Tongue (tissue), 3 donors: ENCODE measurements at places on chromosomes 13 and 19. TPM values are rescaled to one million over a fixed set of nuclear protein-coding genes. Genes with fewer than 3 reads are reported as not detected.

- no peak for DNase-seq
These were observed 888 bp downstream of the GPR18 start for GRCh38 chr13:99257291-99257690.

DNA sequence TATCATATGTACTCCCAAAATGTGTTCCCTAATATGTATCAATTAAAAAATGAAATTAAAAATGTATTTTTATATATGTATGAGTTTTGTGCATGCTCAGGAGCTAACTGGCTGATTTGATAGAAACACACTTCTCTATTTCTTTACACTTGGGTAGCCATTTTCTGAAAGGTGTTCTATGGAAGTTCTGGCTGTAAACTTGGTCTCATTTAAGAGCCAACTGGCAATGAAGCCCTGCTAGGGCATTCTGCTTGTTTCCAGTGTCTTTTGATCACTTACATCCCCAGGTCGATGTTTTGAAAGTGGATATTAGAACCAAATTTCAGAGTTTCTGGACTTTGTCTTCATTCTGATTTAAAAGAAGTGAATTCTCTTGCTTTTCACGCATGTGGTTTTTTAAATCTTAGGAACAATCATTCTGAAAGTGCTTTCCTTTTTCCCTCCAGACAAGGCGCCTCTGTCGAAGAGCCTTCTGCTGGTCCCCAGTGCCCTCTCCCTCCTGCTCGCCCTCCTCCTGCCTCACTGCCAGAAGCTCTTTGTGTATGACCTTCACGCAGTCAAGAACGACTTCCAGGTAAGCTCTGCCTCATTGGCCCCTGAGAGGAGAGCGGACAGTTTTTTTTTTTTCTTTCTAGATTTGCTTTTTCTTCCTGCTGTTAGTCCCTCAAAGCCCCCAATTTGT is 20.1 kb downstream of the GPR18 start:
- DNase-seq = no peak

DNA sequence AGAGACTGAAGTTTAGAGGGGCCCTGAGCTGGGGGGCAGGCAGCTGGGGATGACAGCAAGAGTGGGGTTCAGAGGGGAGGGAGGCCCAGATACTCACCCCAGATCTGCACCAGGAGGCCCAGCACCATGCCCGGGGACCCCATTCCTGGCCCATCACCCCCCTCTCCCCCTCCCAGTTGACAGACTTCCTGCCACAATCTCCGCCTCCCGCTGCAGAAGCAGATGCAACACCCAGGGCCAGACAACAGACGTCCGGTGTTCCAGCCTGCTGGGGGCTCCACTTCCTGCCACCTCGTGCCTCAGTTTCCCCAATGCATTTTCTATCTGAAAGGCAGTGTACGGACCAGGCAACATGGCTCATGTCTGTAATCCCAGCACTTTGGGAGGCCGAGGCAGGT is at the start of gene TMIGD2:
Gene TMIGD2 (minus strand): TSS at position 147 of the 398 bp plus-strand sequence. CDS start 4 bp downstream, at position 143.
- DNase-seq = no peak

DNA sequence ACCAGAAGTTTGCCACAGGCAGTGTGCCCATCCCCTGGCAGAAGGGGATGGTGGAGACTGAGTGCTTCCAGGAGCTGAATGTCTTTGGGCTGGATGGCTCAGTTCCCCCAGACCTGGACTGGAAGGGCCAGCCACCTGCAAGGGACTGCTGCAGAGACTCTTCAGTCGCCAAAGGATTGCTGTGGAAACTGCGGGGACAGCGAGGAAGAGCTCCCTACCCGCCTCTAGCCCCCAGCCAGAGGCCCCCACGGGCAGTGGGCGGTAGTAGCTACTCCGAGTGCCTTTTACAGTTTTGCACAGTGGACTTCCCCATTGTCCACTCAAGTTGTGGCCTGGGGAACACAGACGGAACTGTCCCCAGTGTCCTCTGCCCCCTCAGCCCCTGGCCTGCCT is 138.5 kb downstream of the ZDHHC20 start:
- no peak for DNase-seq

GRCh38 chr13:97127842-97128241 is 94.3 kb upstream of the MBNL2 start:
- DNase-seq = no peak

GRCh38 chr13:107331359-107331758 is 763.4 kb upstream of the ARGLU1 start:
- DNase-seq = no peak

DNA sequence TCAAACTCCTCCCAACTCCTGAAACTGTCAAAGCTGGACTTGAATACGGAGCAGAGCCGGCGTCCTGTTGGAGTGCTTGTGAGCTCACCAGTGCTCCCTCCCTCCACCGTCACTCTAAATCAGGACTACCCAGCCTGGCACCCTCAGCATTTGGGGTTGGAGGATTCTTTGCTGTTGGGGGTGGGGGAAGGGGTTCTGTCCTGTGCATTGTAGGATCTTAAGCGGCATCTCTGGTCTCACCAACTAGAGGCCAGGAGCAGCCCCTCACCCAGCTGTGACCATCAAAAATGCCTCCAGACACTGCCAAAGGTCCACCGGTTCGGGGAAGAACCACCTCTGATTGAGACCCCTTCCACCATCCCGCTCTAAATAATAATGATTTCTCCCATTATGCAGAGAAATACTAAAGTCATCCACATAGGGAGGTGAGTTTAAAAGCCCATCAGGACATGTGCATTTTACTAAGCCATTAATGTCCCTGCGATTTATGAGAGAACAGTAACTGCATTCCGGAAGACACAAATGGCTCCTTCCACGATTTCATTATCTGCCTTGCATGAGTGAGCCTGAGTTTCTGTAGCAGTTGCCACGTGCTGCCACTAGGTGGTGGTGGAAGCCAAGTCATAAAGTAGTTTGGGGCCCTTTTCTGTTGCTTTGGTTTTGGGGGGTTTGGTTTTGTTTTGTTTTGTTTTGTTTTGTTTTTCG is 16.1 kb upstream of the USP29 start:
- DNase-seq = peak; percentile 90

DNA sequence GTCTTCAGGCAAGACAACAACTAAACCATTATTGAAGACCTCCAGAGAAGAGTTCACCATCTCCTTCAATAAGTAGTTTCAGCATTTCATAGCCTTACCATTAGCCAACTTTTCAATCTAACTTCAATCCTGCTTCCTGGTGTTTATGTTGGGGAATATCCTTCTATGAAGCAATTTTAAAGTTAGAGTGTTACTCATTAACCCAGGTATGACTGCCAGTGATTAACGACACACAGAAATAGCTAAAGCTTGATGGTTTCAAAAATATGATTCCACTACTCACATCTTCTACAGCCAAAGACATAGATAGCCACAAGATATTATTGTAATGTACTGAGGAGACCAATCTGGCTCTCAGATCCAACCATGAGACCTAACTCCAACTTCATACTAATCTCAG is 403.2 kb downstream of the EFNB2 start:
- no peak for DNase-seq

DNA sequence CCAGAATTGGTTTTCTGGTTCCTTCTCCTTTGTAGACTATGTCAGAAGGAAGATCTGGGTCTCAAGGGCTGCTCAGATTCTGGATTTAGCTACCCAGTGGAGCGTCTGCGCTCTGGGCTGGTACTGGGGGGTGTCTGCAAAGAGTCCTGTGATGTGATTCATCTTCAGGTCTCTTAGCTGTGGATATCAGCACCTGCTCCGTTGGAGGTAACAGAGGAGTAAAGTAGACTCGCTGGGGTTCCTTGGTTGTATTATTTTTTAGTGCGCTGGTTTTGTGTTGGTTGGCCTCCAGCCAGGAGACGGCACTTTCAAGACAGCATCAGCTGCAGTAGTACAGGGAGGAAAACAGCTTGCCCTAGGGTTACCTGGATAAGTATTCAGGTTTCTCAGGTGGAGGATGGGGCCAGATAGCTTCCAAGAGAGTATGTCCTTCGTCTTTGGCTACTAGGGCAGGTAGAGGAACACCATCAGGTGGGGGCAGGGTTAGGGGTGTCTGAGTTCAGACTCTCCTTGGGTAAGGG is 10.4 kb upstream of the KLK15 start:
- DNase-seq = no peak

- DNase-seq = no peak
These were observed 16.2 kb upstream of the ZNF544 start for GRCh38 chr19:58212336-58213074.

GRCh38 chr13:42106998-42107397 is 58.5 kb downstream of the DGKH start:
- no peak for DNase-seq

- peak; percentile 72 for DNase-seq
These were observed 44.5 kb upstream of the GTF3A start for GRCh38 chr13:27379694-27380641.

DNA sequence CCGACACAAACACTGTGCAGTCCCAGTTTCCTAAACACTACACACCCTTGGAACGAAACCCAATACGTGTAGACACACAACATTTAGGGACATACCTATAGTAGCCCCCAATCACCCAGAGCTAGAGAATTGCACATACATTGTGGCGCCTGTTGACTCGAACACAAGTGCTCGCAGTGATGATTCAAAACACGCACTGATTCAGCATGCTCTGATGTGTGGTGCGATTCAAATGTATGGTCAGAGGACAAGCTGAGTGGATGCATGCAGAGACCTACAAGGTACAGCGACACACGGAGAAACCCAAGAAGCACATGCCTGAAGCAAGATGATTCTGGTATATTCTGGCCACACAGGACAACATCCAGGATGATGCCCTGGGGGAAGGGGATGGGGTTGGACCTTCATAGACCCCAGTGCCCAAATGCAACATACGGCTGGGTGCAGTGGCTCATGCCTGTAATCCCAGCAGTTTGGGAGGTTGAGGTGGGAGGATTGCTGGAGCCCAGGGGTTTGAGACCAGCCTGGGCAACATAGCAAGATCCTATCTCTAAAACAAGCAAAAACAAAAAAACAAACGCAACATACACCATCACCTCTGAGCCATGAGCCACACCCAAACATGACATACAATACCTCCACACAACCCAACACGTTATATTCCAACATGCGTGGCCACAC is 997 bp upstream of the KCNN4 start:
- no peak for DNase-seq

GRCh38 chr13:39107561-39107960 is 69.3 kb downstream of the NHLRC3 start:
- no peak for DNase-seq

DNA sequence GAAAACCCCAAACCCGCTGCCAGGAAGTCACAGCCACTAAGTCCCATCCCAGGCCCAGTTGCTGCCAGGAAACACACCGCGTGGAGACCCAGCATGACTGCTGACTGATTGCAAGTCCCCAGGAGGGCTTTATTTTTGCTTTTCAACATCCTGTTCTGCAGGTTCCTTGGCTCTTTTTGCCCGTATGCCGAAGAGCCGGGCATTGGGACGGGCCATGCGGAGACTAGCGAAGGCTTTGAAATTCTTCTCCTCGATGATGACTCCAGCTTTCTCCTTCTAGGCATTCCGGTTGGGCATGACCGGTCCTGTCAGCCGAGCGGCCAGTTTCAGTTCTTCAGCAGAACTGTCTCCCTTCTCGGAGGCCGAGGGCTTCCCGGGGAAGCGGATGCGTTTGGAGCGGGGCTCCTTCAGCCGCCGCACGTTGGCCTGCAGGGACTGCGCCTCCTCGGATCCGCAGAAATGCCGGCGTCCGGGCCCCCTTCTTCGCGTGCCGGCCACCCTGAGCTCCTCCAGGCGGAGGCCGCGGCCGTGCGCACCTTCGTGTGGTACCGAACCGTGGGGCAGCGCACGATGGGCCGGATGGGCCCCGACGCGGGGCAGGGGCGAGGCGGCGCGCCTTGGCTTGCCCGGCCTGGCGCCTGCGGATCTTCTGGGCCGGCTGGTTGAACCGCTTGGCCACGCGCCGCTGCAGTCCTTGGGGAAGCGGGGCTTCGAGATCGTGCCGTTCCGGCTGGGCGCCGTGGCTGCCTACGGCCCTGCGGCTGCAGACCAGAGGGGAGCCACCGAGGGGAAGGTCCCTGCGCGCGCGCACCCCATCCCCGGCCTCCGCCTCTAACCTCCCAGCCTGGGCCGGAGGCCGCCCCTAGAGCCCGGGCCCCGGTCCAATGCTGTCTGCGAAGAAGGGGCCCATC is 15.2 kb downstream of the ZSCAN5C start:
- DNase-seq = peak; percentile 29

DNA sequence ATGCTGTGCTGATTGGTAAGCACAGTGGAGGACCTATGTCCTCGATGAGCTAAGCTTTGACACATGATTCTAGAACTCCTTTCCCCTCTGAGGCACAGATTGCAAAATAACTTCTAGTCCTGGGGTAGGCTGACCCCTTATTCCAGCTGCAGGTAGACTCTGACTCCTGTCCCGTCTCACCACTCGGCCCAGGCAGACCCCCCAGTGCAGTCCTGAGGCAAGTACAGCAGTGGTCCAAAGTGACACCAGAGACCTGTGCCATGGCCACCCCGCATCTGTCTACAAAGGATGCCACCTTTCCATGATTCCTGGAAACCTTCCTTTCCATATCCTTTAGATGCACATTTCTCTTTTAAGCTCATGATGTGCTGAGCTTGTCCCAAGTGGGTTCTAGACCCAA is 482.5 kb downstream of the ZNF536 start:
- no peak for DNase-seq

GRCh38 chr19:34044021-34044420 is 128.3 kb upstream of the LSM14A start:
- no peak for DNase-seq

DNA sequence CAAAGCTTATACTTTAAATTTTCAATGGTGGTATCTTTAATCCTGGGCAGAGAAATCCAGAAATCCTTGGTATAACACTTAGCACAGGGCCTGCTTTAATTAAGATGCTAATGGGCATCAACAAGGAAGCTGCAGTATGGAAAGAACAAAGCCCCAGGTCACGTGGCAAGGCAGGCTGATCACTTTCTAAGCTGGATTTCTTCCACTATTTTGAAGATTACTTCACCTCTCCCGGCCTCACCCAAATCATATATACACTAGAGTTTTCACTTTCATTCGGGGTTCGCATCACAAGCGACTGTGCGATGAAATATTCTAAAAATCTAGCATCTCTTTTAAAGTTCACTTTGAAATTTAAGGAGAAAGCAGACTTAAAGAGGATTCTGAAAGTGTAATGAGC is 71.8 kb downstream of the STARD13 start:
- peak; percentile 50 for DNase-seq

DNA sequence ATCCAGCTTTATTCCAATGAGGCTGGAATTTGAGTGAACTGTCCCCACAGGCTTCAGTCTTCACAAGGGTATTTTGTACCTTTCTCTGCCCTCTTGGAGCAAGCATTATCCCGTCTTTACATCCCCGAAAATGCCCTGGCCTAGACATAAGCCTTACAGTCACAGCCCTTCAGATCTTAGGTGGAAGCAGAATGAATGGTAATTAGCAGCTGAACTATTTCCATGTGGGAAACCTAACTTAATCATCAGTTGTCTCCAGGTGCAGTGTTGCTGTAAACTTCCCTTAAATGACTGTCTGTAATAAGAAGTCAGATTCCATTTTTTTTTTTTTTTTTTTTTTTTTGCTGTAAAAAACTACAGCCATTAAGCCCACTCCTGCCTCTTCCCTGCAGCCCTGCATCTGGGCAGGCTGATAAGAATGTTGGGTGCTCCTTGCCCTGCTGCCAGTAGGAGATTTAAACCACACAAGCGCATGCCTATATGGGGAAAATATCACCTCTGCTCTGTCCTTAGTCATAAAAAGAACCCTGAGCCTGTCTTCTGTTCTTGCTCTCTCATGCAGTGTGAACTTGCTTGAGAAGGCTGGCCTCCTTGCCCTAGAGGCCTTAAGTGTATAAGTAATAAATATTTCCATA is 426.8 kb upstream of the SLITRK5 start:
- DNase-seq = no peak

IL11 gene
- not detected for total RNA-seq

ANGPTL4 gene
- total RNA-seq = not detected

EDNRB gene
- total RNA-seq = 39.4 TPM

LRRC8E gene
- 3.8 TPM for total RNA-seq

KIR2DL4 gene
- total RNA-seq = not detected

REEP6 gene
- total RNA-seq = 4.2 TPM

ZNF302 gene
- 55.6 TPM for total RNA-seq

N4BP2L1 gene
- 13.5 TPM for total RNA-seq
